ENCODE measurements at places on chromosomes 7 and 10.

GRCh38 chr7:136079066-136079465 is 101.9 kb upstream of the MTPN start:
- DNase-seq, result no peak

DNA sequence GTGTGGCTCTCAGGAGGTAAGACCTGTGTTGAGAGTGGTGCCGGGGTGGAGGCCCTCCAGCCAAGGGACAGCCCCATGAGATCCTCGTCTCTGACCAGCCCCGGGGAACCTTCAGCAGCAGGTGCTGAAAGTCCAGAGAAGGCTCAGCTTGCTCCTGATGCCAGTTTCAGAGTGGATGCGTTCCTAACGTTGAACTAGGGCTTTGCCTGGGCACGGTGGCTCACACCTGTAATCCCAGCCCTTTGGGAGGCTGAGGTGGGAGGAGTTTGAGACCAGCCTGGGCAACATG is 45.7 kb downstream of the BAIAP2L1 start:
- DNase-seq, result no peak

DNA sequence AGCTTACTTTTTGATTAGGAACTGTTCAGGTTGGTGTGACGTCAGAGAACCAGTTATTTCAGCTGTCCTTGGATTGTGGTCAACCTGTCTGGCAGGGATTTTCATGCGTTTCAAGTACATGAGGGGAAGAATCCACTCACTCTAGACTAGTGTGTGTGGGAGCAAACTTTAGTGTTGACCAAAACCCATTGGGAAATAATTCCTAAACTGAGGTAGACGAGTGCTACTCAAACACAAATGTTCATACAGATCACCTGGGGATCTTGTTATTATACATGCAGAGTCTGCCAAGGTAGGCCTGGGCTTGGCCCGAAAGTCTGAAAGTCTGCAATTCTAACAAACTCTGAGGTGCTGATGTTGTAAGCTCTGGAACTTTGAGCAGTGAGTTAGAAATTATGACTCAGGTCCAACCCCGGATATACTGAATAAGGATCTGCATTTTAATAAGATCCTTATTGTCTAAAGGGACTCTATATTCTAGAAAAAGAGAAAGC is 111.1 kb upstream of the CREB5 start:
- no peak for DNase-seq

GRCh38 chr10:75460059-75460458 is 28.6 kb downstream of the LRMDA start:
- DNase-seq, result no peak

GRCh38 chr10:30784524-30784896 is 155.0 kb upstream of the LYZL2 start:
- DNase-seq, result no peak

DNA sequence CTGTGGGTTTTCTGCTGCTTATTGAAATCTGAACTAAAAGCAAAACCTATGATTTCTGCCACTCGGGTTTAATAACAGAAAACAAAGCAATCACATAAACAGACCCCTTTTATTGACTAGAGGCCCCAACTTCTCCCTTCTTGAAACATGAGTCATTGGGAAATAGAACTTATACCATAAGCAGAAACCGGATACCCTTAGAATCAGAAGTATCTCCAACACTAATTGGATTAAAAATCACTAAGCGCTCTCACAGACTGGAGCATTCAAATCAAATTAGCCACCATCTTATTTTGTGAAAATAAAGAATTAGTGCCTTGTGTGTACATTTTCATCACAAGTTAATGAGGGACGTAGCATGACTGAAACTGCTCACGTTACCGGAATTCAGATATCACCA is 206.9 kb downstream of the WDR11 start:
- DNase-seq, result no peak

GRCh38 chr7:43113622-43114457 is 1.4 kb downstream of the HECW1 start:
- no peak for DNase-seq

DNA sequence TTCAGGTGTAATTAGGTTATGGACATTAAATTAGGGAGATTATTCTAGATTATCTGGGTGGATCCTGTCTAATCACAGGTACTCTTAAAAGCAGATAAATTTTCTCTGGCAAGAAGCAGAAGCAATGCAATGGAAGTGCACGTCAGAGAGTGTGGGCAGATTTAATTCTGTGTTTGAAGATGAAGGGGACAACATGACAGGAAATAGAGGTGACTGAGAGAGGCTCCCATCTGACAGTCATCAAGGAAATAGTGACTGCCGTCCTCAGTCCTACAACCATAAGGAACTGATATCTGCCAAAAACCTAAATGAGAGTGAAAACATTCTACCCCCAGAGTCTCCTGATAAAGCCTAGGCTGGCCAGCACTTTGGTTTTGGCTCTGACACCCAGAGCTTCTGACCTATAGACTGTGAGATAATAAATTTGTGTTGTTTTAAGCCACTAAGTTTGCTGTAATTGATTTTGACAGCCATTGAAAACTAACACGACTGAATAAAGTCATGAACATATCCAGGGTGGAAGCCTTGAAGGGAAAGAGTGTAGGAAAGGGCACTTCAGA is 30.5 kb upstream of the DDX50 start:
- no peak for DNase-seq

GRCh38 chr10:20975236-20975635 is 78.1 kb upstream of the NEBL start:
- DNase-seq, result no peak

DNA sequence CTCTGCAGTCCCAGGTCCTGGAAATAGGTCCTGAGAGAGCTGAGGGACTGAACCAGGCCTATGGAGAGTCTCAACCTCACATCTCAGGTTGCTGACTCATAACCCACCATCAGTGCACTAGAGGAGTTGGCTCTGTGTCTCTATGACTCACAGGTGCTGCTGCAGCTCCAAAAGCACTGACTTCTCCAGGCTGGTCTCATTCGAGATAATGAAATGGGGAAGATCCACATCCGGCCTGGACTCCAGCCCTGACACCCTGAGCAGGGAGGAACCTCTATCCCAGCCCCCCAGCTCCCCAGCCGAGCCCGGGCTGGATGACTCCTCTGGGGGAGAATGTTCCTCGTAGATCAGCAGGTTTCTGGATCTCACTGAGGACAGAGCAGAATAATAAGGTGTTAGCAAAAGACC is 35.5 kb upstream of the DGKI start:
- DNase-seq, result peak; percentile 79

GRCh38 chr7:29363636-29364425 is 169.3 kb downstream of the CHN2 start:
- DNase-seq, result no peak

- no peak for DNase-seq
These were observed 358.2 kb upstream of the NPVF start for GRCh38 chr7:25586513-25586912.

GRCh38 chr10:102914781-102915180 is 3.3 kb upstream of the CNNM2 start:
- no peak for DNase-seq

GRCh38 chr7:4753598-4754432 is 21.6 kb upstream of the AP5Z1 start:
- peak; percentile 82 for DNase-seq

- peak; percentile 59 for DNase-seq
These were observed 436.8 kb upstream of the GALNT17 start for GRCh38 chr7:70694971-70695794.

GRCh38 chr7:36283711-36284130 is 105.9 kb upstream of the ANLN start:
- no peak for DNase-seq

GRCh38 chr10:91555455-91555854 is 77.4 kb downstream of the PPP1R3C start:
- no peak for DNase-seq

DNA sequence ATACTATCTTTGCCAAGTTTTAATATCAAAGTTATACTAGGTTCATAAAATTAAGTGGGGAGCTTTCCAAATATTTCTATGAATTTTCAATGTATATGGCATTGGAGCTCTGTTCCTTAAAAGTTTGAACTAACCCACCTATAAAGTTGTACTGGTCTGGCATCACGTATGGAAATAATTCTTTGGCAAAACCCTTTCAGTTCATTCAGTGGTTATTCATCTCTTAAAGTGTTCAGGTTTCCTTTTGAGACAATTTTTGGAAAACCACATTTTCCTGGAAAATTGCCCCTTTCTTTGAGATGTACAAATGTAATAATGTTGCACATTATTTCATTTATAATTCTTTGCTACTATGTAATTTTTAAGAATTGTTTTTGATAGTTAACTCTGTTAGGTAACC is 62.5 kb upstream of the INPP5A start:
- DNase-seq, result no peak

Measured in mesendoderm (in vitro differentiated cells).